ENCODE measurements at places on chromosomes 3 and 15.

DNA sequence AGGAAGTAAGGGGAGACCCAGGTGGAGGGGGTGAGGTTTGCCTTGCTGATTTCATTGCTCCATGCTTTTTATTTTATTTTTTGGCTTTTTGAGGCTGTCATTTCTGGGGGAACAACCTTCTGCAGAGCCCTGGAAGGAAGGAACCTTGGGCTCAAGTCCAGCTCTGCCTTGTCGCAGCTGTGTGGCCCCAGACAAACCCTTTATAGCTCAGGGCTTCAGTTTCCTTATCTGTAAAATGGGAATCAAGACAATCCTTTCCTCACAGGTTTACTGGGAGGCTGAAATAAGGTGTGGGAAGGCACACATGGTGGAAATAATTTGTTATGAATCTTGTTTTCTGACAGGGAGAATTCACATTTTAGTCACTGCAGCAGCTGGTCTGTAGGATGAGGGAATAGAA, 45.4 kb upstream of the CTSH start:
- DNase-seq, result no peak

DNA sequence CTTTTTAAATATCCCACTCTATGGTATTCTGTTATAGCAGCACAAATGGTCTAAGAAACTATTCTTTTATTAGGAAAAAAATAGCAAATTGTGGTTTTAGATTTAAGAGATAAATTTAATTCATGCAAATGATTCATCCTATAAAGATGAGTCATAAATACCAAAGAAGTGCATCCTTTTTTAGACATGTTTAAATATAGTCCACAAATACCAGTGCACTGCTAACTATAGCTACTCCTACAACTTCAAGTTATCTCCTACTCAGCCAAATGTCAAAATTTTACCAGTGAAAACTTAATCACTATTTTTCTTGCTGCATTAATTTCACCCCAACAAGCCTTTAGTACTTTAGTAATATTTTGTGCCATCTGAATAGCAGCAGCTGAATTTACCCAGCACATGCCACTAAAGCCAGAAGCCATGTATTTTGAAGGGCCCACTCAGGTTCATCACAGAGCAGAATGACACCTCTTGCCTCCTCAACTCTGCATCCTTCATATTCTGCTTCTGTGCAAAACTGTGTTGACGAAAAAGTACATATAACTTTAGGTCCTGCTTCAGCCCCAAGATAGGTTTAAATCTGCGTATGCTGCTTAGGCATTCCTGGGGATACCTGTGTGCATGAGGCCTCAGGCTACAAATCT, 24.9 kb downstream of the CX3CR1 start:
- no peak for DNase-seq

GRCh38 chr3:43794776-43795175, 104.0 kb downstream of the ABHD5 start:
- DNase-seq, result no peak

DNA sequence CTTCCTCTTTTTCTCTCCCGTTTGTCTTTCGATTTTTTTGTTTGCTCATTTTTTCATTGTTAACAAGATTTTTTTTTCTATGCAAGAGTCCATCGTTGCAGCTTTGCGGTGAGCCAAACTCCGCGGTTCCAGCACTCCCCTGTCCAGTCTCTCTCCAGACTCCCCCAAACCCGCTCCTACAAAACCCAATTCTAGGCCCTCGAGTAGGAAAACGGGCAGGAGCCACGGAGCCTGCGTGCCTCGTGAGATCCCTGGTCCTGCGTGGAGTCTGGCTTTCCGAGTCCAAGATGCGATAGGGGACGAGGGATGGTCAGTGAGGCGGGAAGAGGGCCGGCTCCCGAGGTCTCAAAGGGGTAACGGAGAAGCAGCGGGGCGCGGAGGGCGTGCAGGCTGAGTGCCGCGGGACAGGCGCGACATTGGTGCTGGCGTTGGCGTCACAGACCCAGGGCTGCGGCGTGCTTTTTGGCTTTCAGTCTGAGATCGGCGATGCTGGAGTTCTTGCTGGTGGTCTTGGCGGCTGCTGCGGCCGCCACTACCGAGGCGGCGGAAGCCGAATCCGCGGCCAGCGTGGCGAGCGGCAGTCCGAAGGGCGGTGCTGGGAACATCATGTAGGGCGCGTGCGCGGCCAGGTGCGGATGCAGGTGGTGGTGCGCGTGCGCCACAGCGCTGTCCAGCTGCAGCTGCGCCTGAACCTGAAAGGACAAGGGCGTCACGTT, 8.5 kb downstream of the SHOX2 start:
- DNase-seq, result no peak

DNA sequence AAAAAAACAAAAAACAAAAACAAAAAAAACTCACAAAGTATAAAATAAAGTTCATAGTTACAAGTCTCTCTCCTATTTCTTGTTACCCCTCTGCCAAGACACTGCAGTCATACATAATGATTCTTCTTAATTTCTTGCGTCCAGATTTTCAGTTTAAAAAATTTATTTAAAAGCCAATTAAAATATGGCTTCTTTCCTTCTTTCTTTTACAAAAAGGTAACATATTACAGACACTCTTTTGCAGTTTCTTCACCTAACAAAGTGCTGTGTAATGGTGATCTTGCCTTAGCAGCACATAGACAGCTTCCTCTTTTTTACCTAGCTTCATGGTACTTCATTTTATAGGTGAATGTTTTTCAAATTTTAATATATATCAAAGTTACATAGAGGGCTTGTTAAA, 136.1 kb upstream of the SGO1 start:
- DNase-seq, result no peak

DNA sequence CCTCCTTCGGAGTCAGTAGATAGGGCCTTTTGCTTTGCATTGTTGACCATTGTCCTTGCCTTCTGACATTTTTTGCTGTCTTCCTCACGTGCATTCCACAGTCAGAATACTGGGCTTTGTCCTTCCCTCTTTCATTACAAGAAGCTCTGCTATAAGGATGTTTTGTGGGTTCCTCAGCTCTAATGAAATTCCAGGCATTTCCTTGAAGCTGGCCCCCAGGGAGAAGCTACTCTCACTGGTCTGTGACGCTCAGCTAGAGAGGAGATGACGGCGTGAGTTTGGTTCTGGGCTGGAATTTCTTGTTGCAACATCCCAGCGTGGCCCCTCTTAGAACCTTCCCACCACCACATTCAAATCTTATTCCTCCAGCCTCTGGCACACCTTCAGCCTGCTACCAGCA, 210.2 kb downstream of the TJP1 start:
- DNase-seq, result no peak

DNA sequence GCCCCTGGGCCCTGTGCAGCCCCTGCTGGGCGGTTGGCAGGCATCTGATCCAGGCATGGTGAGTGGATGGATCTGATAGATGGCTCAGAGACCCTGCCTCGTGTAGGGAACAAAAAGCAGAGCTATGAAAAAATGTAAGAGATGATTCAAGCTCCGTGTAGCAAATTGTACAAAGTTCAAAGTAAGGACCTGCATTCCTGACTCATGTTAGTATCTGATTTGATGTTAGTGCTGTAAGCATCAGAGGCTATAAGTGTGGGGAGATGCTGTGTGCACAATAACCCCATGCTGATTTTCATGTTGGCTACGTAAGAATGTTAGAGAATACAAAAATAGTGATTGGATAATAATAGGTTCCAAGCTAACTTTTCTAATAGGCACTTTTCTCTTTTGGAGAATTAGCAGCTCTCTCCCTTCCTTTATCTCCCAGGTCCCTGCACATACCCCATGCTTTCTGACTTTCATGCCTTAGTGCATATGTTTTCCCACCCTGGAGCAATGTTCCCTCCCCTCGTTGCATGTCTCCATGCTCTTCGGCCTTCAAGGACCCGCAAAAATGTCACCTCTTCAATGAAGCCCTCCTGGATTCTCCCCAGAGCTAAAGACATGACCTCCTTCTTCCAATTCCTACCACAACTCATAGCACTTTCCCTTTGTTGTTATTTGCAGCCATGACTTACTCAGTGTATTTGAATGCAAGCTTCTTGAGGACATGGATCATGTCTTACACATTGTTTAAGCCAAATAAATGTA, 1.6 kb downstream of the CCR9 start:
- DNase-seq, result no peak

DNA sequence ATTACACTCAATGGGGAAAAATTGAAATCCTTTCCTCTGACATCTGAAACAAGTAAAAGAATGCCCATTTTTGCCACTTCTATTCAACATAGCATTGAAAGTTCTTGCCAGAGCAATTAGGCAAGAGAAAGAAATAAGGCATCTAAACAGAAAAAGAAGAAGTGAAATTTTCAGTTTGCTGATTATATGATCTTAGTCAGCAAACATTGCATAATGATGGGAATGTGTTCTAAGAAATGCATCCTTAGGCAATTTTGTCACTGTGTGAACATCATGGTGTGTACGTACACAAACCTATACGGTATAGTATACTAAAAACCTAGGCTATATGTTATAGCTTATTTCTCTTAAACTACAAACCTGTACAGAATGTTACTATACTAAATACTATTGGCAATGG, 278.0 kb downstream of the CGGBP1 start:
- DNase-seq, result no peak

DNA sequence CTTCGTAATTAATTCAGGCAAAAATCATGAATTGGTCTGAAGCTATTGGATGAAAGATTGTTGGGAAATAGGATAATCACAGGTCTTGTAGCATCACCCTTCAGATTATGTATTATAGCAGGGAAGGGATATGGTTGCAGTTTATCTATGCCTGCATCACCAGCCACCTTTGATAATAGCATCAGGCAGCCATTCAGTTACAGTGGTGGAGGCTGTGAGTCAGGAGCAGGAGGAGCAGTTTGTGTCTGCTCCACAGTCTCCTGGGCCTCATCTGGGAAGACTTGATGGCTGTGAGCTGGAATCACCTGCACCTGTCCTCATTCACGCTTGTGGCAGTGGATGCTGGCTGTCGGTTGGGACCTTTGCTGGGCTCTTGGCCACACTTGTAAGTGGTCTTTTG, 104.3 kb upstream of the PLXNA1 start:
- DNase-seq, result no peak

DNA sequence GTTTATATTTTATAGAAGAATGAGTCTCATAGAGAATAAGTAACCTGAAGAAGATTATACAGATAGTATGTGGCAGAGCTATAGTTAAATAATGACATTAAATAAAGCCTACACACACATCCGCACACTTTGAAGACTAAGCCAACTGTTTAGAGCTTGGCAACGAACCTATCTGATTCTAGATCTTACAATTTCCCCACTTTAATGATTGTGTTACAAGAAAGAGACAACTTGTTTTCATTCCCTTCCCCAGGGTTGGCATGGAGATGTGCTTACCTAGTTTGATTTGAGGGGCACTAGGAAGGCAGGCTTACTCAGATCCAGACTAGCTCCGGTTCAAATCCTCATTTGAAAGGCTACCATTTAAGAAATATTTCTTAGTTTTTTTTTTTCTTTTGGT, 61.9 kb upstream of the CBLB start:
- DNase-seq, result no peak

DNA sequence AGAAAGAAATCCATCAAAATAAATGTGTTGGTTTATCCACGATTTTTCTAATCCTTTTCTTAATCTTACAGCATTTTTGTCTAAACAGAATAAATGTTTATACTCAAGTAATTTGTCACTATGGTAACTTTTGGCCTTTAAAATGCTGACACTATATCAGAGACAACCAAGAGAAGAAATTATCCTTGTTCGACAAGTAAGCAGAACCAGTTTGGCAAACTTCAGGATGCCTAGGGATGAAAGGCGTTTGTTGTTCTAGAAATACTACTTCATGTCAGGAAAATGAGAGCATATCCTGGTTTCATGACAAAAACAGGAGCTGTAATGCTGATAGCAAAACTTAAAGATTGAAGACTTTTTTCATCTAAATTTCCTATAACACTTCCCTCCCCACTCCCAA, 308.0 kb upstream of the ATP11B start:
- DNase-seq, result no peak

DNA sequence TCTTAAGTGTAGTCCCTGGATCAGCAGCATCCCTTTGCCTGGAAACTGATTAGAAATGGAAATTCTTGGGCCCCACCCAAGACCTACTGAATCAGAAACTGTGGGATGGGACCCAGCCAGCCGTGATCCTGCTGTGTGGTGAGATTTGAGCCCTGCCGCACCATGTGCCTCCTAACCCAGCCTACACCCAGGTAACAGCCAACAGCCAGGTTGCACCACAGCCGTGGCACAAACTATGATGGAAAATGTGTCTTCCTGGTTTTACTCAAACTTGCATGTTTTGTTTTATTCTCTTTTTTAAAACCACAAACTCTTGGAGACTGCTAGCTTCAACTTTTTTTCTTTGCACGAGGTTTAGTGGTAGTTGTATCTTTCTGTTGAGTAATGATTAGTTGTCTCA, 2.6 kb downstream of the LIMD1 start:
- no peak for DNase-seq

GRCh38 chr15:78282324-78282723, 17.1 kb downstream of the SKIC8 start:
- DNase-seq, result no peak

GRCh38 chr3:138846262-138846791, 11.6 kb upstream of the PIK3CB start:
- DNase-seq, result no peak

DNA sequence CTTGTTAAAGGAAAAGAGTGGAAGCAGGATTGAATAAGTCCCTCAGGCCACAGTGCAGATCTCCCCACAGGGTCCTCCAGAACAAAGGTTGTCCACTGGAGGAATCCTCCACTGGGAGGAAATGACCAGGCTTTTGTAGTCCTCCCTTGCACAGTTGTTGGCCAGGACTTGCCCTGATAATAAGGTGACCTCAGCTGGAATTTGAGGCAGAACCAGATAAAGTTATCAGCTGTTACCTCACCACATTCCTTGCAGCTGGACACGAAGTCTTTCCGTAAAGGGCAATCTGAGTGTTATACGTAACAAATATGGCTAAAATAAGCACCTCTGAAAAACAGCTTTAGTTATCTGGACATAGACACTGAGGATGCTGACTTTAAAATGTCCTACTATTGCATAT, 83.5 kb upstream of the NAALADL2 start:
- DNase-seq, result no peak

GRCh38 chr3:24067483-24067882, 122.4 kb downstream of the NR1D2 start:
- no peak for DNase-seq

- no peak for DNase-seq
Observed at GRCh38 chr3:12439161-12439940, 44.9 kb upstream of the TSEN2 start.

- DNase-seq, result no peak
Observed at GRCh38 chr3:27345959-27346865, 23.0 kb downstream of the NEK10 start.

- DNase-seq, result no peak
Observed at GRCh38 chr3:189344996-189345395, 173.2 kb downstream of the TPRG1 start.

DNA sequence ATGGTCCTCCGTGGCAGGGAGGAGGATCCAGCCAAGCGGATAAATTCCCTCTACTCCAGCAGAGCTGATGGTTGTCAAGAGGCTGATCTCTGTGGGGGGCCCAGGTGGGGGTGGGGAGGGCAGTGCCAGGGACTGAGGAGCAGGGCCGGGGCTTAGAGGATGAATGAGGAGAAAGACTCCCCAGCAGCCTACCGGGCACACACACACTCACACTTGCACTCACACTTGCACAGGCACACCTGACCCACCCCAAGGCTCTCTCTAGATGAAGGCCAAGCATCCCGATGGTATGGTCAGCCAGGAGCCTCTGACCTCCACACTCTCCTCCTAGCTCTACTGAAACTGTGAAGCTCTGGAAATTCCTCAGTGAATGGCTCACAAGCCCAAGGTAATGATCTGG, 131.3 kb upstream of the PRR20G start:
- no peak for DNase-seq
